ENCODE measurements at places on chromosomes 3 and 15. TPM values are rescaled to one million over a fixed set of nuclear protein-coding genes. Genes with fewer than 3 reads are reported as not detected.

DNA sequence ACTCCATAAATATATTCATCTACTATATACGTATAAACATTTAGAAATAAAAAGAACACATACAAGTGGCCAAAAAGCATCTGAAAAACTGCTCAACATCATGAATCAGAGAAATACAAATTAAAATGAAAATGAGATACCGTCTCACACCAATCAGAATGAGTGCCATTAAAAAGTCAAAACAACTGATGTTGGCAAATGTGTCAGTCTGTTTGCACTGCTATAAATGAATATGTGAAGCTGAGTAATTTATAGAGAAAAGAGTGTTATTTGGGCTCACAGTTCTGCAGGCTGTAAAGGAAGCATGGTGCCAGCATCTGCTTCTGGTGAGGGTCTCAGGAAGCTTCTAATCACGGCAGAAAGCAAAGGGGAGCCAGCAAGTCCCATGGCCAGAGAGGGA, 620.3 kb upstream of the CCDC54 start:
- DNase-seq, result no peak

- DNase-seq, result no peak
Observed at GRCh38 chr3:435161-435560, 238.6 kb downstream of the CHL1 start.

DNA sequence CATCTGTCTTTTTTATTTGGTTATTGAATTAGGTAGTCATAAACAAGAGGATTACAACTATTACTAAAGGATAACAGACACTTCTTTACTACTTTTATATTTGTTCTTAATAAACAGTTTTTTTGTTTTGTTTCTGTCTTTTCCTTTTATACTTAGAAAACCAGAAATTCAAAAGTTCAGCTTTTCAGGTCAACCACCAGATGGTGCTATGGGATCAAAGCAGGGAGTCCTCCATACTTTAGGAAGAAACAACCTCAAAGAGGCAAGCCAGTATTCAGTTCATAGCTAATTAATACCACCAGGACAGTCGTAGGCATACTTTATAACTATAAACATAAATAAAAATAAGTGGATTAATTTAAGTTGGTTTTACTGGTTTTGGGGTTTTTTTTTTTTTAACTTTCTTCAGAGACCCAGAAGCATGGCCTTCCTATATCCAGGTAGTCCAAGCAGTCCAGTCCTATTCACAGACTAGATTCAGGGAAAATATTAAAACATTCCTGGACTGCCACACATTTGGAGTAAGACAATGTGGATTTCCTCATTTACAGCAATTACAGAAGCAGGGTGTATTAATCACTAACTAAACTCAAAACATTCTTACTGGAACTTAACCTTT, 16.0 kb upstream of the EID1 start:
- peak; percentile 20 for DNase-seq

GRCh38 chr3:147191795-147192385, 214.5 kb downstream of the ZIC4 start:
- DNase-seq, result no peak

DNA sequence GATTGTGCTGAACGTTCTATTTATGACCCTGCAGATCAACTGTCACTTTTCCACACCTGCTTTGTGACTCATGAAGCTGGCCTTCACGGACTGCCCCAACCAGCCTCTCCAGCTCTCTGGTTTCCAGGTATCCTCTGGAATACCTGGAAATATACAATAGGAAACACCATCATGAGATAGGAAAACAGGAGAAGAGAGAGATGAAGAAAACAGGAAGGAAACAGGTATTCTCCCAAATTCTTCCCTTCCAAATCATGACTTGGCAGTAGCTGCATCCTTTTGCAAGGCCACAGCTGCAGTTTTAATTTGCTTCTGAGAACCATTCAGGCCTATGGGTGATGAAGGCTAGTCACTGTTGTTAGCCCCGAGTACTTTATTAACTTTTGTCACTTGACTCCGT, 909.1 kb downstream of the EPHA3 start:
- DNase-seq, result no peak

DNA sequence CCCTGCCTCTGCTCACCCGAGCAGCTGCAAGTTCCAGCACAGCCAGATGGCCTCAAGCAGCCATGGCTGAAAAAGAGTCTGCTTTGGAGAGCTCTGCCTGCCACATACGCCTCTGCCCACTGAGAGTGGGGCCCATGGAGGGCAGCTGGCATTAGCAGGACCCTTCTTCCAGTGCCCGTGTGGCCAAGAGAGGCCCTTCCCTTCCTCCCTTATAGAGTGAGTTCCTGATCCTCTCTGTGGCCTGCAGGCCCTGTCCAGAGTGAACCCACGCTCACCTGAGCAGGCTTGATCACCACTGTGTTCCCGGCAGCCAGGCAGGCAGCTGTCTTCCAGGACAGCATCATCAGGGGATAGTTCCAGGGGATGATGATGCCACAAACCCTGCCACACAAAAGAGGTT, 41.4 kb upstream of the SLC41A3 start:
- no peak for DNase-seq

- DNase-seq, result no peak
Observed at GRCh38 chr15:56817321-56818080, 84.2 kb upstream of the ZNF280D start.

SAMMSON gene
- total RNA-seq, result not detected
